A549 treated with Mapracorat at 1 μM for 4 hours (cell line): ENCODE measurements at places on chromosomes 16 and 17. TPM values are rescaled to one million over a fixed set of nuclear protein-coding genes. Genes with fewer than 3 reads are reported as not detected.

STRADA gene
- 25.0 to 27.0 TPM (median 25.6 TPM) in 5 replicates for total RNA-seq

NUPR1 gene
- total RNA-seq = 11.2 to 18.4 TPM (median 14.4 TPM) in 5 replicates

PYDC1 gene
- not detected in 5 replicates for total RNA-seq

KIF2B gene
- not detected in 5 replicates for total RNA-seq
